ENCODE measurements at places on chromosomes 16 and 17. TPM values are rescaled to one million over a fixed set of nuclear protein-coding genes. Genes with fewer than 3 reads are reported as not detected.

Gene ZDHHC1
- 4.3 TPM for total RNA-seq

Gene BAIAP3
- total RNA-seq, result not detected

Gene LUC7L3
- 25.9 TPM for total RNA-seq

Gene HEATR9
- not detected for total RNA-seq

Gene ATP2C2
- not detected for total RNA-seq

Gene HBA1
- not detected for total RNA-seq

Gene SLC5A11
- total RNA-seq, result not detected

Gene TMIGD1
- not detected for total RNA-seq

Gene DOC2B
- not detected for total RNA-seq

Gene LMF1
- total RNA-seq, result 15.2 TPM

Gene HIC1
- 20.7 TPM for total RNA-seq

Gene ITGAL
- under 0.01 TPM for total RNA-seq

Gene ABCA8
- total RNA-seq, result 85.5 TPM

Gene TMEM101
- total RNA-seq, result 110 TPM

Gene PRR14
- 3.1 TPM for total RNA-seq

Gene ITGB3
- 22.8 TPM for total RNA-seq

Gene SNX20
- not detected for total RNA-seq

Gene KRT33B
- total RNA-seq, result not detected

Gene HAGHL
- 11.2 TPM for total RNA-seq

Gene GNGT2
- not detected for total RNA-seq

Gene KRTAP2-2
- not detected for total RNA-seq

Gene EFTUD2
- 140 TPM for total RNA-seq

Gene CACNG1
- total RNA-seq, result not detected

Gene DOC2A
- 0.23 TPM for total RNA-seq

Gene SMIM36
- not detected for total RNA-seq

Gene STH
- not detected for total RNA-seq

Gene TNFRSF17
- 0.12 TPM for total RNA-seq

Gene SULT1A2
- total RNA-seq, result not detected

Gene NPIPB6
- total RNA-seq, result 0.30 TPM

Gene CDH5
- total RNA-seq, result 23.2 TPM

Gene ADGRG3
- not detected for total RNA-seq

Data from smooth muscle cell of the coronary artery (primary cell).